ENCODE measurements at places on chromosomes 7 and 10.

- no peak for DNase-seq
Measured at GRCh38 chr7:136070736-136071505, 93.8 kb upstream of the MTPN start.

GRCh38 chr7:47478017-47478344 is 103.9 kb downstream of the TNS3 start:
- no peak for DNase-seq

GRCh38 chr7:28200598-28200997 is 20.0 kb upstream of the JAZF1 start:
- no peak for DNase-seq

- DNase-seq, result no peak
Measured at GRCh38 chr7:106588422-106589197, 72.3 kb downstream of the CCDC71L start.

- no peak for DNase-seq
Measured at GRCh38 chr10:67115972-67116371, 190.1 kb downstream of the LRRTM3 start.

DNA sequence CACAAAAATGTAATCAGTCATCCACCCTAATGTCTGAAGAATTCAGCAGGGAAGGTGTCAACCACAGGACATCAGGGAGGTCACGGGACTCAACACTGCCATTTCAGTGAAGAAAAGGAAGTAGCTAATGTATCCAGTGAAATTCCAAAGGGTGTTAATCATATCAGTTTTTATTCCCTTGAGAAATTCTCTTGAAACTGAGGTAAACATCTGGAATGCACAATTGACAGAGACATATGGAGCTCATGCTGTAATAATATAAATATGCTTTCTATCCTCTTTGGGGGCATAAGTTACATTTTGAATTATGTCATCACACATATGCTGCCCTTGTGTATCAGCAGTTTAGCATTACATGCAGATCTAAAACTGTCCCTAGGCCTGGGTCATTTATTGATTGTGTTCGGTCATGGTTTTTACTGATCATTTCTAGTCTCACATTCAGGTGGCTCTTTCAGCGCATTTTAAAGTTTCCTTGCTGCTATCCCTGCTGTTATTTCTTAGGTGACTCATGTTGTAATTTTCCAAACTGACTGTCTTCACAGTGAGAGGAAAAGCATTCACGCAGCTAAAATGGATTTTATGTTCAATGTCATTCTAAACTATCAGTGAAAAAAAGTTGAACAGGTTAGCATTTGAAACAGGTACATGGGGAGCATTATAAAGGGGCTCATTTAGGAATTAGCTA is 273.9 kb downstream of the TSPAN12 start:
- DNase-seq, result no peak

- no peak for DNase-seq
Measured at GRCh38 chr10:14586901-14587300, 187.8 kb downstream of the FAM107B start.

DNA sequence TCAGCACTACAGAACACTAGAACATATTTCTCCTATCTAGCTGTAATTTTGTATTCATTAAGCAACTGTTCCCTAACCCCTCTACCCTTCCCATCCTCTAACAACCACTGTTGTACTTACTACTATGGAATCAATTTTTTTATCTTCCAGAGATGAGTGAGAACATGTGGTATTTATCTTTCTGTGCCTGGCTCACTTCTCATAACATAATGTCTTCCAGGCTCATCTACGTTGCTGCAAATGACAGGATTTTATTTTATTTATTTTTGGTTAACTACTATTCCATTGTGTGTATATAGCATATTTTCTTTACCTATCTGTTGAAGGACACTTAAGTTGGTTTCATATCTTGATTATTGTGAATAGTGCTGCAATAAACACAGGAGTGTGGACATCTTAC is 200.9 kb upstream of the CHRM2 start:
- DNase-seq, result no peak

- no peak for DNase-seq
Measured at GRCh38 chr7:29274146-29275017, 79.8 kb downstream of the CHN2 start.

DNA sequence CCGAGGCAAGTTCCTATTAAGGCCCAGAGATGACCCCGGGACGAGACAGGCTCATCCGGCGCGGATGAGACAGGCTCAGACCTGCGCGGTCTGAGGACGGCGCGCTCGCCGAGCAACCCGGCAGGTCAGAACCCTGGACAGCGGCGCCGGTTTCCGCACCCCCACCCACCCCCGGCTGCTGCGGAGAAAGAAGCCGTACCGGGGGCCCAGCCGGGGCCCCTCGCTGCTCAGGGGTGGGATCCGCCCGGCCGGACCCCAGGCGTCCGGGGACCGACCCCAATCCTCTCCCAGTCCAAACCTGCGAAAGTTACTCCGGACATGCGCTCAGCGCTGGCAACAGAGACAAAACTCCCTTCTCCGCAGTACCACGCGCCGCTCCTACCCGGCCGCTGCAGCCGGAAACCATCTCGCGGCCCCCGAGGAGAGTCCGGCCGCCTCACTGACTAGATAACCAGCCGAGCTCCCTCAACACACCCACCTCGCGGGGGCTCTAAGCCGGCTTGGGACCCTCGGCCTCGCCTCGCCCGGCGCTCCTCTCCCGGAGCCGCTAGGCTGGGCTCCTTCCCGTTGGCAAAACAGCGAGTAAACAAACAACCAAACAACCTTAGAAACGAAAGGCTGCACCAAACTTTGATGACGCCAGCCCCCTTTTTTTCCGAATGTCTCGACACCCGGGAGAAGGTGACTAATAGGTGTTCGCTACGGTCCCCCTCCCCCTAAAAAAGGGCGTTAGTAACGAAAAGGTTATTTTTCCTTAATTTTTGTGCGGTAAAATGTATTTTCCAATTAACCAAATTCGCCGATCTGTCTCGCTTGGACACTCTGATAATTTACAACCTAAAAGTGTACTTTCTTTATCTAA is 2.3 kb upstream of the DRGX start:
- DNase-seq, result no peak

DNA sequence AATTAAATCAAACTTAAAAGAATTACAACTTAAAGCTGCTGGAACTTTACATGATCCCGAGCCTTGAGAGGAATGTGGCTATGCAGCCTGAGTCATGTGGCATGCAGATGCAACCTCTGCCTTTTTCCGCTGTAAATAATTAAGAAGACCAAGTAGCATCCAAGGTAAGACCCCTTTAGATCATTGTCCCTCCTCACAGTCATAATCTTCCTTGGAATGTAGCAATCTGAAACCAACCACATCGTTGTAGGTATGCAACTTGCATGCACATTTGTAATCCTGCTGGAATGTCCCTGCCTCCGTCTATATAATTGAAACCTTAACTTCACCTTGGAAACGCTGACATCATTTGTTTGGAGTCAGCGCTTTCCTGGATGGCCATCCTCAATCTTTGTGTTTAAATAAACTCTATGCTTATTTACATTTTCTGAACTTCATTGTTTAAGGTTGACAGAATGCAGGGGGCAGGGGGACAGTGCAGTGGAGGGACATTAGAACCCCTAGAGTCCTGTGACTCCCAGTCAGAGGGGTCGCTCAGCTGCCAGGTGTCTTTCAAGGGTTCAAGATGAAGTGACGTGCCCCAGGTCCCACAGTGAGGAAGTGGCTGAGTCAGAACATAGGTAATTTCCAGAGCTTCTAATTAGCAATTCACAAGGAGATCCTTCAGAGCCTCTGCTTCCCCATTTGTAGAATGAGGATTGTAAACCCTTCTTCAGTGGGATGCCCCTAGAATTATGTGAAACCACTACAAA is 110.7 kb downstream of the RALA start:
- no peak for DNase-seq

DNA sequence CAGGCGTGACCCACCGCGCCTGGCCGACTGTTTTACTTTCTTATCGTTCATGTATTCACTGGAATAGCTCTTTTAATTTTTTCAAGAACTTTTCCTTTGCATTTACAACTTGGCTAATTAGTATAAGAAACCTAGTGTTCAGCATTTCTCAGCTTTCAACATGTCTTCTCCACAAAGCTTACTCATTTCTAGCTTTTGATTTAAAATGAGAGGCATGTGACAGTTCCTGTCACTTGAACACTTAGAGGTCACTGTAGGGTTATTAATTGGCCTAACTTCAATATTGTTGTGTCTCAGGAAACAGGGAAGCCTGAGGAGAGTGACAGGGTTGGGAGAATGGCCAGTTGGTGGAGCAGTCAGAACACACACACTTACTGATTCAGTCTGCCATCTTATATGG is 125.1 kb upstream of the GPR22 start:
- DNase-seq, result no peak

GRCh38 chr10:88243836-88244730 is 339.0 kb downstream of the RNLS start:
- DNase-seq, result no peak

DNA sequence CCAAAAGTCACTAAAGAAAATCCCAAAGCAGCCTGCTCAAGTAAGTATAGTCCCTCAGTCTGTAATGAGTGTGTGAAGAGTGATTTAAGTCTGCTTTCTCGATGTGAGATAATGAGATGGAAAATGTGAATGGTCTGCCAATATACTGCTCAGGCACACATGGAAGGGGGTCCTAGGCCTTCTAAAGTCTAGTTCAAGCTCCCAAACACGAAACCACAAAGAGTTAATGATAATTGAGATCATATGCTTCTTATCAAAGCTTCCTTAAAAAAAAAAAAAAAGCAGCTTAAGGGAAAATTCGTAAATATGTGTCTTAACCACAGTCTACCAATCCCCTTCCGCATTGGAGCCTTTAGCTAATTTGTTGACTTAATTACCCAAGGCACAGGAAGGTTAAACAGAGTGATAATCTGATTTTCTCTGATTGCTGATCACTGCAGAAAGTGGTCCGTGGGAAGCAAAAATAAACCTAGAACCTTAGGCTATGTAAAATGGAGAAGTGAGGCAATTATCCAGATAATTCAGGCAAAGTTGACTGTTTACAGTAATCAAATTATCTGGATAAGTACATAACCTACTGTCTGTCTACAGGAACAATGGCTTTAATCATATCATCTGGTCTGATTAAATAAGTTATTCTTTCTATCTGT is 172.9 kb downstream of the MBL2 start:
- no peak for DNase-seq

GRCh38 chr10:33005322-33006301 is 47.6 kb upstream of the ITGB1 start:
- peak; percentile 26 for DNase-seq

GRCh38 chr7:20279979-20280378 is 50.7 kb upstream of the ITGB8 start:
- no peak for DNase-seq

Measured in cortex of kidney (tissue), 1 donor.